ENCODE measurements at places on chromosomes 5 and 9.
A peak's percentile ranks its signal among the peaks of the same experiment; 100 is the strongest.

DNA sequence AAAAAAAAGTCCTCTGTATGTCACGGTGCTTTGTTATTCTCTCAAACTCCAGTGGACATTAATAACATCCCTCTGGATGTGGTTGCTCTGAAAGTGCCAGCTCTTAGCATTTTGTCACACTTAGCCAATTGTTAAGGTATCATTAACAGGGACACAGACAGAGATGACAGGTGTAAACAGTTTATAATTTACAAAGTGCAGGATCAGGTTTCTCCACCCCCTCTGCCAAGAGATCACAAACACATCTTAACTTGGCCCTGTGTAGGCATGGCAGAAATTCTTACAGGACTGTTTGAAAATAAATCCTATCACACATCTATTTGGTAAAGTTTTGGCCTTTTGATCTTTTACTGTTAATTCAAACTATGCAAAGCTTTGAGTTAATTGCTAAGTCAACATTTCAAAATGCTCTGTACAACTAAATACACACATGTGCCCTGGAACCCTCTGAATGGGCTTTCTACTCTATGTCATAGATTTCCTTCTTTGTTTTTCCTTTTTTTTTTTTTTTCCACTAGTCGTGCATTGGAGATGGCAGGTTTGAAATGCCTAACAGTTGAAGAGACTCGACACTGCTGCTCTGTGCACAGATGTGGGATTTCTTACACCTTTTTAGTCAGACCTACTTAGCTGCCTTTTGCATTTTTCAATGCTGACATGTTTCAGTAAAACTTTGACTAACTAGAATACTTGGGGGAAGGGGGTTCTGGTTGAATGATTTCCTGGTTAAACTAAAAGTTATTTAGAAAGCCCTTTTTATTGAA lies 41.7 kb downstream of the SEMA6A start:
- DNase-seq = no peak

- DNase-seq = peak; percentile 92
Observed at GRCh38 chr5:72600391-72600981, 93.3 kb upstream of the ZNF366 start.

DNA sequence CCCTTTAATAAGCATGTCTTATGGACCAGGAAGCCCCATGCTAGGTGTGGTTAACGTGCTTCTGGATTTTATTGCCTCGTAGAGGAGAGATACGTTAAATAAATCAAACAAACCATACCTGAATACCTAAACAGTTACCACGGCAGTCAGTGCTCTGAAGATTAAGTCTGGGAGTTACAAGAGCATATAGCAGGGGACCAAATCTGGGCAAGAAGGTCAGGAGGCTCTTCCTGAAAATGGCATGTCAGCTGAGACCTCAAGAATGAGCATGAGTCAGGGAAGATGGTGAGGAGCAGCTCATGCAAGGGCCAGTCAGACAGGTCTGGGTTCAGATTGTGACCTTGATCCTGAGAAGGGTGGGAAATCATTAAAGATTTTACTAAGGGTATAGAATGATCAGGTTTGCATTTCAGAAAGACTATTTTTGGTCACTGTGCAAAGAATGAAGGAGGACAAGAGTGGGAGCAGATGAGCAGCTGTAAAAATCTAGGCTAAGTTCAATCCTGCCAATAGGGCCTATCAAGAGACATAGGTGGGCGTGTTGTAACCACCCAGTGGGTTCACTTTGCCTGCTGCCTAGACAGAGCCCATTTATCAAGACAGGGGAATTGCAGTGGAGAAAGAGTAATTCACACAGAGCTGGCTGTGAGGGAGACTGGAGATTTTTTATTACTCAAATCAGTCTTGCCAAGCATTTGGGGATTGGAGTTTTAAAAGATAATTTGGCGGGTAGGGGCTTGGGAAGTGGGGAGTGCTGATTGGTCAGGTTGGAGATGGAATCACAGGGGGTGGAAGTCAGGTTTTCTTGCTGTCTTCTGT lies 4.8 kb upstream of the ZNF366 start:
- peak; percentile 61 for DNase-seq

DNA sequence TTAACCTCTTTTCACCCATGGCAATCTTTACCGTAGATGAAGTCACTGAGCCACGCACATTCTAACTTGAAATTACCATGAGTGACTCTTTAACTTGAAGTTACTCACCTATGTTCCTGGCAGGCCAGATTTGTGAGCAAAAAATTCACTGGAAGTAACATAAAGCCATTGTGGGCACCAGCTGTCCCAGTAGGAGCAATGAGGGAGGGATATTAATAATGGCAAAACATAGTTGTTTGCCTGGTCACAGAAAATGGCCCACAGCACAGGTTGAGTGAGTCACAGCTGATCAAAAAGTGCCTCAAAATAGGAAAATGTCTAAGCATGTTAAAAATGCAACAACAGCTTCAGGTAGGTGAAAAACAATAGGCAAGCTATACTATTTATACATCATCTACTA lies 146.6 kb downstream of the EFNA5 start:
- DNase-seq = no peak

DNA sequence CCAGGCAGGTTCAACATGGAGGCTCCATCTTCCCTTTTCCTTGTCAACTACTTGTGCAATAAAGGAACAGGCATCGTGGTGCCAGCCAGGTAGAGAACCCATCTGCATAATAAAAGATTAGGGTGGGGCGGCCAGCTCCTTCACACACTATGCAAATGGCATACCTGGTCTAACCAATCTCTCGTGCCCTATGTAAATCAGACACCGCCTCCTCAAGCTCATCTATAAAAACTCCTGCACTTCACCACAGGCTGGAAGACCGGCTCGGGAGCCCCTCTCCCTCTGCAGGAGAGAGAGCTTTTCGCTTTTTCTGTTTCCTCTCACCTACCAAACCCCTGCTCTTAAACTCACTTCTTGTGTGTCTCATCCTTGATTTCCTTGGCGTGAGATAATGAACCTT lies 244.3 kb upstream of the PUM3 start:
- DNase-seq = peak; percentile 14

DNA sequence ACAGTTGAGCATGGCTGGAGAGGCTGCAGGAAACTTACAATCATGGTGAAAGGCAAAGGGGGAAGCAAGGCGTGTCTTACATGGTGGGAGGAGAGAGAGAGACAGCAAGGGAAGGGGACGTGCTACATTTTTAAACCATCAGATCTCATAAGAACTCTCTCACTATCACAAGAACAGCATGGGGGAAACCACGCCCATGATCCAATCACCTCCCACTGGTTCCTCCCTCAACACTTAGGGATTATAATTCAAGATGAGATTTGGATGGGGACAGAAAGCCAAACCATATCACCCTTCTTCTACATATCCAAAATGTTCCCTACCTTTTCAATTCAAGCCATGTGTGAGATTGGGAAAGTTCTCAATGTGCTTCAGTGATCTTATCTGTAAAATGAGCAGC lies 22.9 kb upstream of the GLRX start:
- DNase-seq = no peak

DNA sequence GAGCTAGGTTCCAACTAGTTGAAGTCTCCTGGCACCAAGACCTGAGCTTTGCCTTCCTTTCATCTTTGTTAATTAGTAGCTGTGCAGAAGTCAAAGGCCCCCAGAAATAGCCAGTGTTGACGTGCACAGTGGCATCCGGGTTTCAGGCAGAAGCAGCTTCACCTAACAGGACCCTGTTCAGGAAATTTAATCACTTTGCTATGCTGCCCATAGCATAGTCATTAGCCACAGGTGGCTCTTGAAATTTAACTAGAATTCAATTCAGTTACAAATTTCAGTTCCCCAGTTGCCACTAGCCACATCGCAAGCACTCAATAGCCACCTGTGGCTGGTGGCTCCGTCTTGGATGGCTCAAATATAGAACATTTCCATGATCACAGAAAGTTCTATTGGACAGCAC lies 179.1 kb downstream of the GOLPH3 start:
- DNase-seq = no peak

DNA sequence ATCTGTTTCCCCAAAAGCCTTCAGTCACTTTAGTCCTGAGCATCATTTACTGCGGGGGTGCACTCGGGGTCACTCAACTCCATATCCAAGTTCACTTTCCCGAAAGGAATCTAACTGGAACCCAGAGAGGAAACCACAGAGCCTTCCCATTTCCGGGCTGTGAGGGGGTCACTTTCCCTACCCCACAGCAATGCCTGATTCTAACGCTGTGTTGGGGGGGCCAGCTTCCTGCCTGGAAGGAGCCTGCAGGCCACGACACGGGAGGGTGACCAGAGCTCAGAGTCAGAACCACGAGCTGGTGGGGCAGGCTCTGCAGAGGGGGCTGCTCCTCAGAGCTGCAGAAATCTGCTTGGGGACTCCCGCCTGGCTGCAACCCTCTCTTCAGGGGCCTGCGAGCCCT lies 20.3 kb downstream of the BRD9 start:
- no peak for DNase-seq

GRCh38 chr5:121288781-121289180 lies 562.9 kb upstream of the FTMT start:
- DNase-seq = no peak

DNA sequence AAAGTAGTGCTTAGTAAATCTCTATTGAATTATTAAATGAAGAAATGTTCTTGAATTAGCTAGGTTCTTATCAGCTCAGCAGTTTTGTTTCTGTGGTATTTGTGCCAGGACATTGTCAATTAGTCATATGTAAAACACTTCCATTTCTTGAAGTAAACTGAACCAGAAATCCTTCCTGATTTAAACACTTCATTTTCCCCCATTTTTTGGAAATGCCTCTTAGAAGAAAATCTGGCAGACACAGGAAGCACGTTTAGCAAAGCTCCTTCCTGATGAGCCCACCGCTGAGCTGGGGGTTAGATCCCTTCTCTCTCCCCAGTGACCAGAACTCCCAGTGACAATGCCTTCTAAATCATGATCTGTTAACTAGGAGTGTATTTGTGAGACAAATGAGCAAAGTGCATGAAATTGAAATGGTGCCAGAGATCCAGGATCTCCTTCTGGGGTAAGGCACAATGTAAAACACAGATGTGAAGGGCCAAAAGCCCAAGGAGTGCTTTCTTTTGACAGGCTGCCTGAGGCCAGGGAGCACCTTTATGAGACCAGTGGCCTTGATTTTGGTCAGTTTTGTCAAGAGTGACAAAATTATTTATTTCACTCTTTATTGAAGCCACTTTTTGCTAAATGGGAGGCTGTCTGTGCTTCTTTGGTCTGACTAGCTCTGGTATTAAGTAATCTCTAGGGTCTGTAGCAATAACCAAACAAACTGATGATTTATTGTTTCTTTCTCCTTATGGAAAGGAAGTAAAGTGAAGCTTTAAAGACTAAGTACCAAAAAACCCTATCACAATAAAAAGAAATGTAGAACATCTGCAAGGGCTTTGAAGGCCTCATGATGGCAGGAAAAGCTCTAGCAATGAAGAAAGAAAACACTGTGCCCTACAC lies 25.5 kb upstream of the RUSC2 start:
- no peak for DNase-seq

- peak; percentile 89 for DNase-seq
Observed at GRCh38 chr9:126613651-126614050, at the start of gene LMX1B. LMX1B (plus strand) TSS chr9:126613928; CDS start chr9:126614450, 522 bp downstream.

GRCh38 chr5:6251565-6252102 lies 126.7 kb downstream of the MED10 start:
- DNase-seq = no peak

GRCh38 chr9:111427186-111427585 lies 57.0 kb downstream of the ECPAS start:
- DNase-seq = peak; percentile 52

DNA sequence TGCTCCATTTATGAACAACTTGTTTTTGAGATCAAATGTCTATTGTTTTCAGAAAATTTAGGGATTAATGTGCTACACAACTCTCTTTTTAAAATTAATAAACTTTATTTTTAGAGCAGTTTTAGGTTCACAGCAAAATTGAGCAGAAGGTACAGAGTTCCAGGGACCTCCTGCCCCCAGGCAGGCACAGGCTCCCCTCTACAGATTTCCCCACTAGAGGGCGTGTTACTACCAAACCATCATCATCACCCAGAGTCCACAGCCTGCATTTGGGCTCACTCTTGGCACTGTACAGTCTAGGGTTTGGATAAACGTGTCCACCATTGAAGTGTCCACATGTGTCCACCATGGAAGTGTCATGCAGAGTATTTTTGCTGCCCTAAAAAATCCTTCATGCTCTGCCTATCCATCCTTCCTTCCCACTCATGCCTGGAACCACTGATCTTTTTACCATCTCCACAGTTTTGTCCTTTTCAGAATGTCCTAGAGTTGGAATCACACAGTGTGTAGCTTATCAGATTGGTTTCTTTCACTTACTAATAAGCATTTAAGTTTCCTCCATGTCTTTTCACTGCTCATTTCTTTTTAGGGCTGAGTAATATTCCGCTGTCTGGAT lies 61.7 kb downstream of the MRPL36 start:
- peak; percentile 30 for DNase-seq

- DNase-seq = no peak
Observed at GRCh38 chr9:104833696-104834095, 69.8 kb downstream of the NIPSNAP3B start.

- DNase-seq = no peak
Observed at GRCh38 chr9:118109542-118109941, 405.3 kb downstream of the TLR4 start.

DNA sequence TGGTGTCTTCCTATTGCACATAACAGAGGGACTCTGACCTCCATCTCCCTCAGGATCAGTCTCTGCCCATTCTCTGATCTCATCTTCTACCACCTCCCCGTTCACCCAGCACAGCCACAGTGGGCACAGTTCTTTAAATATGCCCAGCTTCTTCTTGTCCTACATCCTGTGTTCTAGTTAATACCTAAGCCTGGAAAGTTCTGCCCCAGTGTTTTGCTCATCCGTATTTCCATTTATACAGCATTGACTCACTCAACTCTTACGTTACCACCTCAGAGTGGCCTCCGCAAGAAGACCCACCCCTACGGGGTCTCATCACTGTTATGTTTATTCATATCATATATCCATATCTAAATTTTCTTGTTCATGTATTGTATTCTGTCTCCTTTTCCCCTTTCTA lies 315.5 kb downstream of the ADGRV1 start:
- DNase-seq = no peak

GRCh38 chr9:123353984-123354591 lies 1.9 kb upstream of the CRB2 start:
- peak; percentile 82 for DNase-seq

- DNase-seq = peak; percentile 64
Observed at GRCh38 chr5:173016598-173017046, 33.1 kb downstream of the ATP6V0E1 start.

GRCh38 chr9:99066571-99066970 lies 38.3 kb upstream of the TGFBR1 start:
- DNase-seq = no peak

GRCh38 chr9:137881591-137882505 lies 4.3 kb downstream of the CACNA1B start:
- DNase-seq = no peak

DNA sequence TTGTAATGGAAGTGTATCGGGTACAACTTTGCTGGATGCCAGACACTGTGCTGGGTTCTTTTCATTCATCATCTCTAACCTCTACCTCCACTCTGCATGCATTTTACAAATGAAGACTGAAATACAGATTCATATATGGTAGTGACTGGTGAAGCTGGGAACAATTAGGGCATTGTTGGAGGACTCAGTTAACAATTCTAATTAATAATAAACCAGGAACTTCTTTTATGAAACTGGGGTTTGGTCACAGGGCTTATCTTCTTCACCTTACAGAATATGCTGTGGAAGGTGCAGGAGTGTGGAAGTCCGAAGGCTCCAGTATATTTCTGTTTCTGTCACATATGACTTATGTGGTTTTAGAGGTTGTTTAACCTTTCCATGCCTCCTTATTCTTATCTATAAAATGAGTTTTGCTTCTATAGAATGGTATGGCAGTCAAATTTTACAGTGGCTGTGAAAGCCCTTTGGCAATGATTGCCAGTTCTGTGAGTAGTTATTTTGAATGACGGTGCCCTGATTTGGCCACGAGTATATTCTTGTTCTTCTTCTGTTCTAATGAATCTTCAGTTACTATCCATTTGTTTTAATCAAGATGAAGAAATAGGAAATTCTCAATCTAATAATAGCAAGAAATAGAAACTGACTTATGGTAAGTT lies 284.7 kb downstream of the GABRB2 start:
- no peak for DNase-seq

Data from Daoy (cell line).